ENCODE measurements at places on chromosomes 12 and 14. TPM values are rescaled to one million over a fixed set of nuclear protein-coding genes. Genes with fewer than 3 reads are reported as not detected.

The GPRC5D gene
- not detected for polyA plus RNA-seq

The FLRT2 gene
- 4.3 TPM for polyA plus RNA-seq

The ZFYVE26 gene
- polyA plus RNA-seq = 5.6 TPM

The BCL11B gene
- polyA plus RNA-seq = 2.7 TPM

The VWF gene
- 0.03 TPM for polyA plus RNA-seq

The GPR84 gene
- polyA plus RNA-seq = not detected

The LRP1 gene
- 29.9 TPM for polyA plus RNA-seq

The VDR gene
- 0.37 TPM for polyA plus RNA-seq

The A2M gene
- polyA plus RNA-seq = 1.3 TPM

The KRT6C gene
- polyA plus RNA-seq = not detected

The MYBPC1 gene
- 0.18 TPM for polyA plus RNA-seq

The EP400 gene
- 24.5 TPM for polyA plus RNA-seq

The GNPTAB gene
- 21.6 TPM for polyA plus RNA-seq

The PLA2G1B gene
- not detected for polyA plus RNA-seq

The LRRC9 gene
- polyA plus RNA-seq = 3.1 TPM

The MANSC1 gene
- 5.8 TPM for polyA plus RNA-seq

The ASPG gene
- polyA plus RNA-seq = 1.1 TPM

The C12orf54 gene
- not detected for polyA plus RNA-seq

The ST8SIA1 gene
- polyA plus RNA-seq = 2.5 TPM

The REP15 gene
- 0.89 TPM for polyA plus RNA-seq

The TAS2R7 gene
- not detected for polyA plus RNA-seq

The SLC41A2 gene
- polyA plus RNA-seq = 1.5 TPM

The PSMC6 gene
- polyA plus RNA-seq = 177 TPM

The PPP1R1A gene
- 26.6 TPM for polyA plus RNA-seq

The ACTR6 gene
- polyA plus RNA-seq = 44.2 TPM

The RHOF gene
- polyA plus RNA-seq = 10.5 TPM

The SERPINA9 gene
- not detected for polyA plus RNA-seq

The OAS2 gene
- polyA plus RNA-seq = 0.10 TPM

The COX8C gene
- 0.73 TPM for polyA plus RNA-seq

The PPFIBP1 gene
- polyA plus RNA-seq = 38.9 TPM

The SELPLG gene
- 0.16 TPM for polyA plus RNA-seq

The CCDC196 gene
- not detected for polyA plus RNA-seq

The SLC25A3 gene
- 732 TPM for polyA plus RNA-seq

The PTPRB gene
- 0.13 TPM for polyA plus RNA-seq

The KRT77 gene
- polyA plus RNA-seq = not detected

The ADAM21 gene
- polyA plus RNA-seq = not detected

The AKAP5 gene
- 1.0 TPM for polyA plus RNA-seq
